Cardiac septum (tissue), 1 donor: ENCODE measurements at places on chromosomes 6 and 20. TPM values are rescaled to one million over a fixed set of nuclear protein-coding genes. Genes with fewer than 3 reads are reported as not detected.
A peak's percentile ranks its signal among the peaks of the same experiment; 100 is the strongest.

The SNAI1 gene
- 4.3 TPM for total RNA-seq

The BTN1A1 gene
- total RNA-seq: not detected

The ATRN gene
- 36.9 TPM for total RNA-seq

The HLA-DMA gene
- 13.7 TPM for total RNA-seq

DNA sequence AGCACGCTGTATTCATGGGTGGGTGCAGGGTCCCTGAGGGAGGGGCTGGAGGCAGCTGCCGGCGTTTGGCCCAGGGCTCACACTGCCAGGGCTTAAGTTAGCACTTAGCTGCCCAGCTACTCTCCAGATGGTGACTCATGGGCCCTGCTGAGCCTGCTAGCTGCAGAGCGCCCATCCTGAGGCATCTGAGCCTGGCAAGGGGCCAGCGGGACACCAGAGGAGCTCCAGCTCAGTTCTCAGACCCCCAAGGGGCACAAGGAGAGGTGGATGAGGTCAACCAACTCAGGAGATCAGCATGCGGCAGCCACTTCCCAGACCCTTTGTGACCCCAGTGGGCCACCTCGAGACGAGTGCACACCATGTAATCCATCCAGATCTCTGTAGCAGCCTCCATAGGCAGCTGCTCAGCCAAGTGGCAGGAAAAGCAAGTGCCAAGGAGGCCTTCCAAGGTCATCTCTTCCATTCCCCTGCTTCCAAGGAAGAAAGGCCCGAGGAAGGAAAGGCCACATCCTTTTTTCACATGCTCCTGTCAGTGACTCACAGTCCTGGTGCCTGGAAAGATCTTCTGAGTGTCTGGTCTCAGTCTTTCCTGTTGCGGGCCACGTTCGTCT lies 35.3 kb downstream of the FOXP4 start:
- no peak for DNase-seq

GRCh38 chr20:6142348-6142993 lies 19.6 kb upstream of the FERMT1 start:
- DNase-seq: no peak

GRCh38 chr6:53412751-53413150 lies 64.0 kb upstream of the ELOVL5 start:
- DNase-seq: no peak

DNA sequence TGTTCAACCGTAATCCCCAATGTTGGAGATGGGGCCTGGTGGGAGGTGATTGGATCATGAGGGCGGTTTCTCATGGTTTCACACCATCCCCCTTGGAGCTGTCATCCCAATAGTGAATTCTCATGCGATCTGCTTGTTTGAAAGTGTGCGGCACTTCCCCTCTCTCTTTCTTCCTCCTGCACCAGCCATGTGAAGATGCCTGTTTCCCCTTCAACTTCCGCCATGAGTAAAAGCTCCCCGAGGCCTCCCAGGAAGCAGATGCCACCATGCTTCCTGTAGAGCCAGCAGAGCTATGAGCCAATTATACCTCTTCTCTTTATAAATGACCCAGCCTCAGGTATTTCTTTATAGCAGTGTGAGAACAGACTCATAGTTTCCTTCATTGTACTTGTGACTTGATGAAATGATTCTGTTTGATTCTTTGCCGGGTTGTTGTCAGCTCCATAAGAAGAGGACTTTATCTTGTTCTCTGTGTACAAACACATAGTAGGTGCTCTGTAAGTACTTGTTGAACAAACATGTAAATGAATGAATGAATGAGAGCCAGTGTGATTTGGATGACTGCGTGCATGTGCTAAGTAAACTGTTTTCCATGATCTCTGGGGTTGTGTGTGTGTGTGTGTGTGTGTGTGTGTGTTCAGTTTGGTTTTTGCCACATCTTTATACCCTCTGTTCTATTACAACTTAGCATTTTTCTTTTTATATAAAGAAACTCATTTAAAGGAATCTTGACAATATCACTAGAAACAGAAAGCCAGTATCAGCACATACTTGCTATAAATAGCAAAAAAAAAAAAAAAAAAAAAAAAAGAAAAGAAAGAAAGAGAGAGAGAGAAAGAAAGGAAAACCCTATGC lies 22.5 kb upstream of the PTGIS start:
- DNase-seq: no peak

- DNase-seq: no peak
Observed at GRCh38 chr6:167849846-167850459, 23.2 kb downstream of the AFDN start.

DNA sequence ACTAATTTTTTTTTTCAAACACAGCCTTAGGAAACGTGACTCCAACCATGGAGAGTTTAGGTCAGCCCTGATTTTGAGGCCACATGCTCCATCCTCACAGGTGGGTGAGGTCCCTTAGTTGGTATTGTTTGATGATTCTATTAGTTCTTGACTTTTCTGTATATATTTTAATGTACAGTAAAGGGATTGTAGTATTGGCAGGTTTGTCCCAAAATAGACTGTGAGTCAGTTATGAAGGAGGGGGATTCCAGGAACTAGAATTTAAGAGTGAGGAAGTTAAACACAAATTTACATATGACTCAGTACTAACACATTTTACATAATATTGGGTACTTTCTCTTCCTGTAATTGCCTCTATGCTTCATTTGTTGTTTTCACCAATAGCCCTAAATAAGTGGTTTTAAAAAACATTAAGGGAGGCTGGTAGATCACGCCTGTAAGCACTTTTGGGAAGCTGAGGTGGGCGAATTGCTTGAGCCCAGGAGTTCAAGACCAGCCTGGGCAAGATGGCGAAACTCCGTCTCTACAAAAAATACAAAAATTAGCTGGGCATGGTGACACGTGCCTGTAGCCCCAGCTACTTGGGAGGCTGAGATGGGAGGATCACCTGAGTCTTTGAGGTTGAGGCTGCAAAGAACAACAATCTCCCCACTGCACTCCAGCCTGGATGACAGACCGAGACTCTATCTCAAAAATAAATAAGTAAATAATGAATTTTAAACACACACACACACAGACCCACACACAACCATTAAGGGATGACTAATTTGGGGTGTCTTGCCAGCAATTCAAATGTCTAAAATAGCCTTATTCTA lies 81.8 kb downstream of the SGK1 start:
- no peak for DNase-seq

DNA sequence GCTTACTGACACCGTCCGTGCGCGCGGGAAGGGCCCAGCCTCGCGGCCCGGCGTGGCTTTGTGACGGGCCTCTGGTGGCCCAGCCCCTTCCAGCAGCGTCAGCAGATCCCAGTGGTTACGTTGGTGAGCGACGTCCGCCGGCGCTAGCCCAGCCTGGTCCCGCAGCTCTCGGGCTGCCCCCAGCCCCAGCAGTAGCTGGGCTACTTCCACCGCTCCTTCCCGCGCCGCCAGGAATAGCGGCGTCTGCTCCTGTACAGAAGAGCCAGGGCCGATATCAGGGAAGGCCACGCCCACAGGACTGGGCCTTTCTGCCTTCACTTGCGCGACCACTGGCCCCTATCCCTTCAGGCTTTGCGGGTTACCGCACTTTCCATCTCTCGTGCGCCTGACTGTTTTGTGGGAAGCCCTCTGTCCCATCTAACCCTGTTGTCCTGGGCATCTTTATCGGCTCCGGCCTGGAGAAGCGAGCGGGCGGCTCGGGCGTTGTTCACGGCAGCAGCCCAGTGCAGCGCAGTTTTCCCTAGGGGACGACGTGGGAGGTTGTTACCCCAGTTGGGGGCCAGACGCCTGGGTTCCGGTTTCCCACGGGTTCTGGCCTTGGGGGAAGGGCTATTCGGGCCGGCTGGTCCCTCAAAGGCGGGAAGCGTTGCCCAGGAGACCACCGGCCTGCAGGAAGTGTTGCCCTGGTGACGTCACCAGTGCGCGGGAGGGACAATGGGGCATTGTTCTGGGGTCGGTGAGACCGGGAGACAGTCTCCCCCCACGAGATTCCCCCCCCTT lies 3.6 kb upstream of the GPSM3 start:
- peak; percentile 94 for DNase-seq

- peak; percentile 82 for DNase-seq
Observed at GRCh38 chr6:7727946-7728854, 2.3 kb downstream of the BMP6 start.

DNA sequence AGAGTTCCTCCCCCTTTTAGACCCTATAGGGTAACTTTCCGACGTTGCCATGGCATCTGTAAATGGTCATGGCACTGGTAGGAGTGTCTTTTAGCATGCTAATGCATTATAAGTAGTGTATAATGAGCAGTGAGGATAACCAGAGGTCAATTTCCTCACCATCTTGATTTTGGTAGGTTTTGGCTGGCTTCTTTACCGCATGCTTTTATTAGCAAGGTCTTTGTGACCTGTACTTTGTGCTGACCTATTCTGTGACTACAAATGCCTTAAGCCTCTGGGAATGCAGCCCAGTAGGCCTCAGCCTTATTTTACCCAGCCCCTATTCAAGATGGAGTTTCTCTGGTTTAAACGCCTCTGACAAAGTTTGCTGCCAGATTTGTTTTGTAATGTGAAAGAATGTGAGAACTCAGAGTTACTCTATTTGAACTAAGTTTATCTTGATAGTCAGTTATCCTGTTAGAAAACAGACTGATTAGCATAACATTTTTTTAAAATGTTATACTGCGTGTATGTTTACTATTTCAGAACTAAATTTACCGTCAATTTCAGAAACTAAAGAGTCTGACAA lies 111.3 kb upstream of the PRSS16 start:
- no peak for DNase-seq

- no peak for DNase-seq
Observed at GRCh38 chr20:8602389-8603116, 466.3 kb upstream of the PLCB4 start.

DNA sequence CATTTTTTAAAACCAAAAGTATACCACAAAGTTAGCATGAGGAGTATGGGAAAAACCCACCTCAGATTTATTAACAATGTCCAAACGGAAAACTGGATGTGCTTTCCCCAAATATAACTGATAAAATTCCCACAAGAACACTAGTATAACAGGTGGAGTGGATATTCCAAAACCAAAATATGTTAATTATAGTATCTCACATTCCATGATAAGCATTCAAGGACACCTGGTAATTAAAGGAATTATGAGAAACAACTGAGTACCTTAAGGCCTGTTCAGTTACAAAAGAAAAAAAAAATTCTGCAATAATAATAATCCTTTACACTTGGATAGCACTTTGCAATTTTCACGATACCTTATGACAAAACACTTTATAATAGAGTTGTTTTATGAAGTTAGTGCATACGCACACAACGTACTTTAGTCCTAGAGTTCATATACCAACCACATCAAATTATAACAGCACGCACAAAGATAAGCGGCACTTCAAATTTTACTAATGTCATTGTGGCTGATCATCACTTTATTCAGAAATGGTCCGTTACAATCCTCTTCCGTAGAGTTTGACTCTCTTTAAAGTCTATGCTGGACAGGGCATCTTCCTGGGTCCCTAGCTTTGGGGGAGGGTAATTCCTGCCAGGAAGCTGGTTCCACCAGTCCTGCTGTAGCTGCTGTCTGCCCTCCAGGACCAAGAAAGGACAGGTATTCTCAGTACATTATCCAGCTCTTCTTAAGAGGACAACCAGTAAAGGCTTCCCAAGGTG lies 1.7 kb downstream of the CDK19 start:
- no peak for DNase-seq

DNA sequence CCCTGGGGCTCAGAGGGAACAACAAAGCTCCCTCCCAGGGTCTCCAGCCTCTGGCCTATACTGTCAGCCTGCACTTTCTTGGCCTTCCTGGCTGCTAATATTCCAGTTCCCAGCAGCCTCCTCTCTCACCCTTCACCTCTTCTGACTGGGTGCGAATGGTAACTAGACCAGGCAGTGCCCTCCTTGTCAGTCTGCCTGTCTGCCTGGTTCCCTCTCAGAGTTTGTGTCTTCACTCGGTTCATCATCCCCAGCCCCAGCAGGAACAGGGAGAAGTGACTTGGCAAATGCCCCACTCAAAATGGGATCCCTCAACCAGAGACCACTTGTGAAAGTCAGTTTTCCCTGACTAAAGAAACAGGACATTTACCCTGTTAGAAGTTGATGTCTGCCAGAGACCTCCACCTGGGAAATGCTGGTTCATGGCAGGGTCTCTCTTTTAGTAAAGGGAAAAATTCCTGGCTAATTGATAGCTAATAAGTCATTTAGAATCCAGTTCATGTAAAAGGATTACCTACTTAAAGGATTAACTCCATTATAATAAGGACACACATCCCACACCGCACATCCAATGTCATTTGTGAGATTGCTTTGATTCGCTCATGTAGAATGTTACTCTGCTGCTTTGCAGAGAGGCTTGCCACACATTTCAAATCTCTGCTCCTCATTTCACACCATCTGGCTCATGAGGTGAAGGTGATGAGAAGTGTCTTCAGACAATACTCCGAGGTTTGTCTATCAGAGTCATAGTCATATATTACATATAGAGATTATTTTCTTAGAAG lies 18.6 kb upstream of the MICB start:
- no peak for DNase-seq

DNA sequence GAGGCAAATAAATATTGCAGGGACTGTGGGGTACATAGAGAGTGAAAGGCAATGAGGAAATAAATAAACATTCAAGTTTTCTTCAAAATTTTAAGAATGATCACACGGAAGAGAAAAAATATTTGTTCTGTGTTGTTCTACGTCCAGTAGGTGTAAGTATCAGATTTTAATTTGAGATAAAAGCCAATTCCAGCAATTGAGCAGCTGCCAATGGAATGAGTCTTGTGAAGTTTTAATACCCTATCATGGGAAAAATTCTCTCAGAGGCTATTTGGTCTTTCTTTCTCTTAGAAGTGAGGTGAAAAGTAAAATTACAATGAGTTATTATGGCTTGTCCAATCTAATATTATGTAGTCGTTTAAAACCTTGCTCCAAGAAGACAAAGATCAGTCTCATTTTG lies 195.7 kb upstream of the CITED2 start:
- no peak for DNase-seq

DNA sequence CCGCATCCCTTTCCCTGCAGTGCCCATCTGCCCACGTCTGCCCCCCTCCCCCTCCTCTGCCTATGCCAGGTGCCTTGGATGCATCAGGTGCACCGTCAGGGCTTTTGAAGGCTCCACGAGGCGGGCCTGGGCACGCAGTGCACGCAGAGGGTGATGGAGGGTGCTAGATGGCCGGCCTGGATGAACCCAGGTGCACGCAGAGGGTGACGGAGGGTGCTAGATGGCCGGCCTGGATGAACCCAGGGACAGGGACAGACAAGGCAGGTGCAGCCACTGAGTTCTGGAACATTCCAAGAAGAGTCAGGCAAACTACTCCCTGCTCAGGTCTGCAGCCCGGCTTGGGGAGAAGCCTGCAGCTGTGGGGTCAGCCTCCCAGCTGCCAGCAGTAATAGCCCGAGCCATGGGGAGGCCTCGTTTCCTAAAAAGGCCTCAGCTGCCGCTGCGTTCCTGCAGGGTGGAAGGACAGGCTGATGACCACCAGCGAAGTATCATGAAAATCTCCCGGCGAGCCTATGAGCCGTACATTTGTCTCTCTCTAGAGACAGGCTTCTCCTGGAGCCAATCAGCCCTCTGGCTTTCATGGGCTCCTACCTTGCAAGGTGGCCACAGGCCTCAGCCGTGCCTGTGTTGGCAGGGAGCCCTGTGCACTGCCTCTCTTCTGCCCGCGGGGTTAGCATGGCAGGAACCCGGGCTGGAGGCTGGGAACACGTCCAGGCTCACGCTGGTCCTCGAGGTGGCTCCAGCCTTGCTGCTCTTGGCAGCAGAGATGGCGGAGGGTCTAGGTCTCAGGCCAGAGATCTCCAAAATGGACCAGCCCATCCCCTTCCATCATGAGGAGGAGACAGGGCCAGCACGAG lies 29.6 kb downstream of the NTSR1 start:
- DNase-seq: peak; percentile 66
